ENCODE measurements at places on chromosomes 7 and 10.

GRCh38 chr10:29160150-29160617, 128.7 kb upstream of the LYZL1 start:
- DNase-seq: no peak

DNA sequence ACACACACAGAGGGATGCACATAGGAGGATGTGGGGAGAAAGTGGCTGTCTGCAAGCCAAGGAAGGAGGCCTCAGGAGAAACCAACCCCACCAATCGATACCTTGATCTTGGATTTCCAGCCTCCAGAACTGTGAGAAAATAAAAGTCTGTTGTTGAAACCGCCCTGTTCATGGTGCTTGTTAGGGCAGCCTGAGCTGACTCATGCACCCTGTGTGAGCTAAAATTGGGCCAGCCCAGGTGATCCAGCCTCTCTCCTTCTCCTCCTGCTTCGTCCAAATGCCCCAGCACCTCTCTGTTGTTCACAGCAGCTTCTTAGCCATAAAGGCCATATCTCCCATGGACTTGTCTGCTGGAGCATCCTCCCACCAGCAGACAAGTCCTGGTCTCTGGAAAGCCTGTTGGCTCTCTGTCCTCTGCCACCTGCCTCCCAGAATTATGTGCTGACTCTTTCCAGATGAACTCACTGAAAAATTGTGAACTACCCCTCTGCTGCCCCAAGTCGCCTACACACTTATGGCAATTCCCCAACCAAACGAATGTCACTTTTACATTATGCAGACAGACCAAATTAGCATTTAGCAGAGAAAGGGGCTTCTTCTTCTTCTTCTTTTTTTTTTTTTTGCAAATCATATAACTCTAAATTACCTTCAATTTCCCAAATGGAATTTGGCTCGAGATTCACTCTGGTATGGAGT, 30.2 kb upstream of the CARD11 start:
- no peak for DNase-seq

- DNase-seq: no peak
Observed at GRCh38 chr10:11095374-11095801, 77.7 kb downstream of the CELF2 start.

DNA sequence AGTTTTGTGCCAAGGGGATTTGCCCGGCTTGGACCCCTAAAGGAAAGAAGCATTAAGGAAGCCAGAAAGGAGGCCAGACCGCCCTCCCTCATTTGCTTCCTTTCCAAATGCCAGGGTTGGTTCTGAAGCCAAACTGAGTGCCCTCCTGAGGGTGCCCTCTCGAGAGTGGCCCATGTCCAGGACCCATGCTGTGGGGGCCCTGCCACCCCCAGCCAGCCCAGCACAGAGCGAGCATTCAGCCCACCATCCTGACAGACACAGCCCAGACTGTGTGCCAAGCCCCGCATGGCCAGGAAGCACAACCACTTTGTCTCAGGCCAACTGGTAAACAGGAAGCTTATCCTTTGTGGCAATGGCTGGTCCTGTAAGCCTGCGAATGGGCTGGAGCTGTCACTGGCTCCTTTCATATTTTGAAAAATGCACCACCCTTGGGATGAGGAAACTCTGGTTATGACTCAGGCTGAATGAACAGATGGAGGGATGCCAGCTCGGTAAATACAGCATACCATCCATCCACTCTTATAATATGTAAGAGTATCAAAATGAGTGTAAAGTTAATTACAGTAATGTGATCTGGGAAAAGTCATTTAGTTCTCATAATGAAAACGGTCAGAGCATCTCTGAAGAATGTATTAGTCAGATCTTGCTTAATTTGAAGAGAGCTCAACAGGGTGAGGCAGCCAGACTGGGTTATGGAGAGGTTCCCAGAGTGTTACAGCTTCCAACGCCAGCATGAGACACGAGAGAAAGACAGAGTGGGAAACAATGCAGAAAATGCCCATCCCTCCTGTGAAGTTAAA, 65.0 kb downstream of the STK17A start:
- DNase-seq: peak; percentile 47

GRCh38 chr10:2122431-2123124, 385.3 kb upstream of the ADARB2 start:
- DNase-seq: no peak

DNA sequence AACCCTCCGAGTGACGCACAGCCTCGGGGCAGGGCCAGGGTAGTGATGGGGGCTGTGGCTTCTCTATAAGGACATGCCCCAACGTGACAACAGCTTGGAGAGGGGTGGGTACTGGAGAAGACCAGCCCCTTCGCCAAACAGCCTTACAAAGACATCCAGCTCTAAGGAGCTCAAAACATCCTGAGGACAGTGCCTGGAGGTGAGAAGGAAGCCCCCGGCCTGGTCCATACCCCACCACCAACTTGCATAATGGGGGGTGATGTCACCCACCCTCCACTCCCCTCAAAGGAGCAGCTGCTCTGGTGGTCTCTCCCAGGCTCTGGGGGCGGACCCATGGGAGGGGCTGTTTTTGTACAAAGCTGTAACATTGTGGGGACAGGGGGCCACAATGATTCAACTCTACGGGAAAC, 15.1 kb downstream of the PRSS2 start:
- peak; percentile 90 for DNase-seq

GRCh38 chr10:124953421-124953820, 11.5 kb downstream of the ZRANB1 start:
- no peak for DNase-seq

GRCh38 chr10:17241611-17242333, 13.7 kb downstream of the VIM start:
- DNase-seq: no peak

DNA sequence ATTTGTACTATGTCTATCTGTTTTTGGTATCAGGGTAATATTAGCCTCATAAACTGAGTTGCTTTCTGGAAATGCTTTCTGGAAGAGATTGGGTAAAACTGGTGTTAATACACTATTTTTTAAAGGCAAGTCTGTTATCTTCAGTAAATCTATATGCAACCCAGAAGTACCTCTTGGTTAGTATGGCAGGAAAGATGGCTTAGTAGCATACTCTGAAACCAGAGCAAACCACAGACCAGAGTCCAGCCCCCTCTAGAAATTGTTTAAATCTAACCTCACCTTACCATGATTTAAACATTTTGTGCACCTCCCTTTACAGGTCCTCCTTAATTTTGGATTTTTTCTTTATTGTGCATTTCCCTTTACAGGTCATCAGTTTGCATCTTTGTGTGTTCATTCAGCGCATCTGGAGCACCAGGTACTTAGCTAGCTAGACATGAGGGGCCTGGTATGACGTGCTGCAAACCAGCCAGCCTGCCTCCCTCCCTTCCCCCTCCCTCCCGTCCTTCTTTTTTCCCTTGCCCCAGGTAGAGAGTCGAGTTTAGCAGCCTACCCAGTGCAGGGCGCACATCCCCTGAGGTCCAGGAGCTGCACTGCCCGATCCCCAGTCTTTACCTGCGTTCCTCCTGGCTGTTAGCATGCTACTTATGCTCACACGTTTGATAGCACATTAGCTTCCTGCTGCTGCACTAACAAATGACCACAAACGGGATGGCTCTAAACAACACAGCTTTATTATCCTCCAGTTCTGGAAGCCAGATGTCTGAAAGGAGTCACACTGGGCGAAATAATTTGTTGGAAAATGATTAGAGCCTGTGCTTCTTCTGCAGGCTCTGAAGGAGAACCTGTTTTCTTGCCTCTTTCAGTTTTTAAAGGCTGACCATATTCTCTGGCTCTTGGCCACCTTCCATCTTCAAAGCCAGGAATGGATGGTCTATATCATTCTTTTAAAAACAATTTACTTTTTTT, 299.9 kb upstream of the HABP2 start:
- no peak for DNase-seq

- DNase-seq: no peak
Observed at GRCh38 chr10:58017719-58018367, 249.9 kb downstream of the IPMK start.

DNA sequence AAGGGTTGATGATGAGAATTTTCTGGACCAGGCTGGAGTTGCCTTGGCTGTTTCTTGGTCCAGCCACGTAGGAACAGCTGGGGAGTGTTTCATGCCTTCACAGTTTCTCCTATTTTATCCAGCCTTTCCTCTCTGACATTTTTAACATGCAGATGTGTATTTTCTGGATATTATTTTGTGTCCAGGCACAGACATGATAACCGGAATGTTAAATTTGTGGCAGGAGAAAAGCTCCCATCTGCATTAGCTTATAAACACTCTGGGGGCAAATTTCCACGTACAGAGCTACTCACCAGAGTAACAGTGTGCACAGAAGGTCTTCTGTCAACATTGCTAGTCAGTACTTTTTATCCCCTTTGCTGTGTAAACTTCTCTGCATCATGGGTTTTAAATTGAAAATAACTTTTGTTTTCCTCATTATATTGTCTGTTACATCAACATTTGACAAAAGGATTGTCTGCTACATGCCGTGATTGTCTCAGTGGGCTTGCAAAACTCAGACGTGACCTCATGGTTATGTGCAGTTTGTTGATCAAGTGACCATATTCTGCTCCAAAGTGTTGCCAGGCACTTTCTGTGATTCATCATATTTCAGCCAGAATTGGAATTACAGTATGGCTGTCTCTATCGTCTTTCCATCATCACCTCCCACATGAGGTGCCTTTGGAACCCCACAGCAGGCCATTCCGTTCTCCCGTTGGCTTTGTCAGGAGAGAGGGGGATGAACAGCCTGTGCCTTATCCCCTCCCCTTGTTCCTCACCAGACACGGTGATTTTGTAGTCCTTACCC, 41.4 kb downstream of the INSYN2A start:
- no peak for DNase-seq

DNA sequence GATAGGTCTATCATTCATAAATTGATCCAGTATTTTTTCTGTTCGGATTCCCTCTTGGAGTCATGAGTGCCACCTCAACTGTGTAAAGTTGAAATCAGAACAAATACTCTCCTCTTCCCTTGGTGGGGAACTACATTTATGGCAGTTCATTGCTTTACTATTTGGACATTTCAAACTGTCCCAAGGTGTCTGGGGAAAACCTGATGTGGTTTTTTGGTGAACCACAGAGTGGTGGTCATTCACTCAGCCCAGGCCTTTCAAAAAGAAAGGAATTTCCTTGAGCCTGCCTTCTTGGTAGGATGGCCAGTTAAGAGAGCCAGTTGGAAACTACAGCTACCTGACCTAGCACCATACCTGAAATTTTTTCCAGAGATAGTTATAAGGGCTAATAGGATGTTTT, 59.0 kb downstream of the ABCB1 start:
- no peak for DNase-seq

DNA sequence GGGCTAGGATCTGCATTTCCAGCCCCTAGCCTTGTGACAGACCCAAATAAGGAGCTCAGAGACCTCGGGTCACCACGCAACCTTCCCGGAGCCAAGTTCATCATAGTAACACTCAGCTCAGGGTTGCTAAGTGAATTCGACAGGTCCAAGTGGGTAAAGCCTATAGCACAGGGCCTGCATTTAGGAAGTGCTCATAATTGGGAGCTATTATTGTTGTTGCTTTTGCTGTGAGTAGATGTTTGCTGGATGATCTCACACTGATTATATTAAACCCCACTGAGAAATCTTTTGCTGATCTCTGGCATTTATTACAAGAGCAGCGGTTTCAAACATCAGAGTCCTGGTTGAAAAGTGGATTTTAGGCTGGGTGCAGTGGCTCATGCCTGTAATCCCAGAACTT, 20.3 kb upstream of the SAR1A start:
- no peak for DNase-seq

DNA sequence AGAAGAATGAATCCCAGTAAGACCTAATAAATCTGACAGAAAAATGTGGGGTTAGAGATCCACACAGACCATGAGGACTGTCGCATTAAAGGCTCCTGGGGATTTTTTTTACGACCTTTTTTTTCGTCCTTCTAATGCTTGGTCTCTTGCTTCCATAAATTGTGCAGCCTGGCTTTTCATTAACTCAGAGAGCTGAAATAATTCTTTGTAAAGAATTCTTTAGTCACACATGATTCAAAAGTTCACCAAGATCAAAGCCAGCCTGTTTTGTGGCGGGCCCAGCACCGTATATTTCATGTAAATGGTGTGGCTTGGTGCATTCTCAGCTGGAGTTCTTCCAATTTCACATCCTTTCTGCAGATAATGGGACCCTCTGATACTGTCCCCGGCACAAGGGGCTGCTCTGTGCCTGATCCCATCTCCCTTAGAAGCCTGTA, 206.6 kb upstream of the BMPER start:
- no peak for DNase-seq

DNA sequence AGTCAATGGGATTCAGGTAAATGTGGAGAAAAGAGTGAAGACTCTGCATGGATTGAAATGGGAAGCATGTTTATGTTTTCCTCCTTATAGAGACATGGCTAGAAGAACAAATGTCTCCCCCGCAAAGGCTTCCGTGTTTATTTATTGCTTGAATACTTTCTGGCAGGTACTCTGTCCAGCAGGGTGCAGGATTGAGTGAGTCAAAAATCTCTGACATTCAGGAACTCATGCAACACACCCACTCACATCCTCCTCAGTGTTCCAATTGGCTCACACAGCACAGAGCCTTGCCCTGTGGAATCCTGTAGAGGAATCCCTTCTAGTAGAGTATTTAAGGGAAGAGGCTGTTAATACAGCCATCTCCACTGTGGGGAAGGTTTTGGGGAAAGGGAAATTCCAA, 290.3 kb upstream of the VWC2 start:
- no peak for DNase-seq

GRCh38 chr7:140058517-140058916, 4.2 kb downstream of the PARP12 start:
- DNase-seq: no peak

DNA sequence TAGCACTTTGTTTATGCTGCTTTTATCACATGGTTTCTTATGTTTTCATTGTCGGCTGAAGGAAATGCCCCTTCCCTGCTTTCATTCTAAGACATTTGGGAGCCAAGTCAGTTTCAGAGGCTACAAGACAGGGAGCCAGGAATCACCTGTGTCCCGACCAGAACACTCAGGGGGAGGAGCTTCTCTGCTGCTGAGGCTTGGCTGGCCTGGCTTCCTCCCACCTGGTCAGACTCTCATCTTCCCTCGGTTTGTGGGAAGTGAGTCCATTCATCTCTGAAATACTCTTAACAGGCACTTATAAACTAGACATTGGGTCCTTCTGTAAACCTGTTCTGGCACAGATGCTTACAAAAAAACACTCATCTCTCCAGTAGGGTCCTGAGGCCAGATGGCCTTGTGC, 19.6 kb upstream of the GOLGA7B start:
- DNase-seq: no peak

DNA sequence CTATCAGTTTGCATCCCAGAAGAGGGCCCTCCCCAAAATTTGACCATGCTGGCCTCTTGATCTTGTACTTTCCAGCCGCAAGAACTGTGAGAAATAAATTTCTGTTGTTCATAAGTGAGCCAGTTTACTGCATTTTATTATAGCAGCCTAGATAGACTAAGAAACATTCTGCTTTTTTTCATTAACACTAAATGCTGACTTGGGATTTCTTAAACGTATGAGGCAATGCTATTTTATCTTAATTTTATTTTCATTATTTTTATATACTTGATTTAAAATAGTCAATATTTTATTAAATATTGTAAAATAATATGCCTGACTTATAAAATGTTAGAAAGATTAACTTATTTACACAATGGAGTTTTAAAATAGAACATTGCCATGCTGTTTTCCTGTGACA, 341.8 kb upstream of the CNTNAP2 start:
- DNase-seq: no peak

GRCh38 chr7:26655781-26656180, 208.6 kb downstream of the SKAP2 start:
- DNase-seq: no peak

- no peak for DNase-seq
Observed at GRCh38 chr7:11681461-11681860, 150.5 kb downstream of the THSD7A start.

- no peak for DNase-seq
Observed at GRCh38 chr10:91564508-91564907, 68.4 kb downstream of the PPP1R3C start.

GRCh38 chr10:20598590-20598989, 298.5 kb downstream of the NEBL start:
- no peak for DNase-seq
